Pulmonary artery endothelial cell (primary cell): ENCODE measurements at places on chromosomes 4 and X. TPM values are rescaled to one million over a fixed set of nuclear protein-coding genes. Genes with fewer than 3 reads are reported as not detected.

DNA sequence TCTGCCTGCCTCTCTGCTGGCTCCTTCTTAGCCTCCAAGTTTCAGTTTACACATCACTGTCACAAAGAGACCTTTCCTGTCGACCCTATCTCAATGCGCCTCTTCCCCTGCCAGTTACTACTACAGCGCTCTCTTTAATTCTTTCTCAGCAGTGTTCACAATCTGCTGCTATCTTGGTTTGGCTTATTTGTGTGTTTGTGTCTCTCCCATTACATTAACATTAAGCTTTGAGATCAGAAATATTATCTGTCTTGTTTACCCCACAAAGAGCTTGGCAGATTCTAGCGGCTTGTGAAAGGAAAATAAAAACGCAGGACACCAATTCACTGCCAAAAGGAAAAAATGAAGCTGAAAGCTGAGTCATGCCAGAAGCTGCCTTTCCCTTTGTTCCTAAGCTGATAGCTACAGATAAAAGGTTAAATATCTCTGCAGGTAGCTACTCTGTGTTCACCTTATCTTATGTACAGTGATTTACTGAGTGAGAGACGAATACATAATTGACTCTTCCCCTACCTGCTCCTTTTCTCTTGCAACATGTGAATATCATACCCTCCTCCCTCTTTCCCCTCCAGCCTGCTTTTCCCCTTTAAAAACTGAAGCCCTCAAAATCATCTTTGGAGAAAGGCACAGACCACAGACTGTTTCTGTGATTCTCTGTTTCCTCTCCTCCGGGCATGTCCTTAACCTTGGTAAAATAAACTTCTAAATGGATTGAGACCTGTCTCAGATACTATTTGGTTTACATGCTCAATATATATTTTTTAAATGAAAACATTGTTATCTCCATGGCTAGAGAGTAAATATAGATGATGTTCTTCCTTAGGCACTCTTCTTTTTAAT is 19.3 kb upstream of the SLC9A7 start:
- no peak for DNase-seq

DNA sequence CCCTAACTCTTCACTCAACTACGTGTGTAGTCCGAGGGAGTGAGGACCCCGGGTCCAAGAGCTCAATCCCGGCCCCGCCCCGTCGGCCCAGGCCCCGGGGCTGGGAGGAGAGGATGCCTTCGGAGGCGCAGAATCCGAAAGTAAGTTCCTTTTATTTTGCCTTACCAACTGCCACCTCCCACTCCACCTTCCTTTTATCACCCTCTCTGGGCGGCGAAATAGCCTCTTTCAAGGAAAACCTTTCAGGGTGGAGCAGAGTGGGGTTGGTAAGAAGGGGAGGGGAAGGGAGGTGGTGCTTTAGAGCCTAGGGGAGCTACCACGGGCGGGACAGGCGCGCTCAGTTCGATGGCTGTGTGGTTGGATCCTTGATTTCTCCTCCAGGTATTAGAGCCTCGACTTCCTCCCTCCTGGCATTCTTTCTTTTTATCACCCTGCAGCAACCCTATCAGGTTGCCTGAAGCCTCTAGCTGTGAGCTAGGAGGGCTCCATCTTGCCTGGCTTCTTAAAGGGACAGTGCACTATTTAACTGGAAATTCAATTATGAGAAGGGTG is 191.2 kb downstream of the RRAGB start:
- no peak for DNase-seq

GRCh38 chr4:30821859-30822612 is 101.9 kb downstream of the PCDH7 start:
- no peak for DNase-seq

Gene C1QTNF7
- total RNA-seq, result under 0.01 TPM in 1 of 2 replicates, not detected in the other

Gene TIGD4
- 0.04 and 0.20 TPM in 2 replicates for total RNA-seq

Gene RPA4
- 0.73 and 1.2 TPM in 2 replicates for total RNA-seq

Gene PAK3
- total RNA-seq, result 0.26 and 1.5 TPM in 2 replicates
